ENCODE measurements at places on chromosomes 1 and 21. TPM values are rescaled to one million over a fixed set of nuclear protein-coding genes. Genes with fewer than 3 reads are reported as not detected.

Gene NUP210L
- total RNA-seq, result not detected

Gene MIXL1
- total RNA-seq, result not detected

Gene ASPM
- total RNA-seq, result 30.2 TPM

Gene CCT3
- 427 TPM for total RNA-seq

Gene TNFRSF4
- total RNA-seq, result not detected

Gene KCNC4
- total RNA-seq, result 3.4 TPM

Gene FAM151A
- not detected for total RNA-seq

Gene FCAMR
- total RNA-seq, result 0.08 TPM

Gene UMODL1
- not detected for total RNA-seq

Gene RBM15
- 11.2 TPM for total RNA-seq

Gene SLC1A7
- total RNA-seq, result not detected

Gene INSRR
- not detected for total RNA-seq

Gene CYP4Z1
- not detected for total RNA-seq

Gene AMY1C
- not detected for total RNA-seq

Gene OR2T33
- total RNA-seq, result not detected

Gene ADAMTSL4
- 3.4 TPM for total RNA-seq

Gene SMCP
- not detected for total RNA-seq

Gene PRRX1
- not detected for total RNA-seq

Gene PTPN22
- total RNA-seq, result not detected
